ENCODE measurements at places on chromosomes 5 and 9.

DNA sequence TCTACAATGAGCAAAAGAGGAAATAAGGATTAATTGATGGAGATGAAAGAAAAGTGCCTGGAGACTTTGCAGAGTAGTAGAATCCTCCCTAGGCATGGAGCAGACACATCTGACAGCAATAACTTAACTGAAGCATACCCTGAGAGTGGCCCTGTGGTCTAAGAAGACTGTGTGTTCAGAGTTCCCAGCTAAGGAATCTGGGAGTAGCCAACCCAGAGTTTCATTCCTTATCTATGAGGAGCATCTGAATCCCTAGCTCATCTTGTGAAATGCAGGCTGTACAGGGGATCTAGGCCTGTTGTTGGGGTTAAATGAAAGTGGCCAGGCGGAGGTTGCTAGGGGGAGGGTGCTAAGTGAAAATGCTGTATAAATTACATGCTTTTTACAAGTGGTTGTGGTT lies 233.1 kb upstream of the FBXL7 start:
- DNase-seq = no peak

DNA sequence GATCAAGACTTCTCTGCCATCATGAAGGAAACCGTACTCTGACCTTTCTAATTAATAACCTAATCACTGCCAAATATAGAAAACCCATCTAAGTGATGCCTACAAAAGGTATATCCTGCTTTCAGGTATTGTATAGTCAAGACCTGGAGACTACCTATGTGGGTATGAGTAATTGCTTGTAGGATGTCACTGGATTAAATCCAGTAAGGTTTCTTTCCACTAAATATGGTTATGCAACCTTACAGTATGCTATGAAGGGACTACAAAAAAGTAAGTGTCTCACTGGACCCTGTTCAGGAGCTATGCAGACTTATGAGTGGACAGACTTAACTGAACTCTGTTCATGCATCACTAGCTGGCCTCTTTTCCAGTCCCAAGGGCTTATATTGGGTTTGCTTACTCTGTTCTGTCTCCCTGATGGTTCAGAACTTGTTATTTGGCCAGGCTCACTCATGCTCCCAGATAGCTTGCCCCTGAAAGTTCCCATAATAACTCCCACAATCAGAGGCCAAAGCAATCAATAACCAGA lies 51.1 kb downstream of the PDE6A start:
- DNase-seq = no peak

- no peak for DNase-seq
Observed at GRCh38 chr9:90953805-90954204, 152.2 kb downstream of the SYK start.

- DNase-seq = no peak
Observed at GRCh38 chr9:16682273-16682672, 188.2 kb downstream of the BNC2 start.

DNA sequence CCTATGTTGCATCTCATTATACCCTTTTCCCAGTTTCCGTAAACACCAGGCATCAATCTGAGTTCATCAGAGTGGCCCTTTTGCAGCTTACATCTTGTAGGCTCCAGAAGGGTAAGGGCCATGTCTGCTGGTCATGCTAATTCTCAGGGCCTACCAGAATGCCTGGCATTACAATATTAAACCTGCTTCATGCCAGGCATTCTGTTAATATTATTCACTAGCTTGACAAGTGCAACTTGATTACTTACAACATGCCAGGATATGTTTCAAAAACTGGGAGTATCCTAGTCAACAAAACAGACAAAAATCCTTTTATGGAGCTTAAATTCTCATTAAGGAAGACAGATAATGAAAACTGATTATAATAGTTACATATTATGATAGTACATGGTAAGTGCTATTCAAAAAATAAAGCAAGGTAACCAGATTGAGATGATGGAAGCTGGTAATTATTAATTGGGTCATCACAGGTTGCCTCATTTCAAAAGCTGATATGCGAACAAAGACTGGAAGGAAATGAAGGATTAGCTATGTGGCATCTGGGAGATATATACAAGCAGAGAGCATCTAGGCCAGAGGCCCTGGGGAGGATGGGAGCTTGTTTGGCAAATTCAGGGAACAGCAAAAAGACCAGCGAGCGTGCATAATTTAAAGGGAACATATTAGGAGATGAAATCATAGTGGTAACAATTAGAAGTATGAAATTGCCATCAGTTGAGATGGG lies 406.3 kb downstream of the DMRT2 start:
- DNase-seq = no peak

DNA sequence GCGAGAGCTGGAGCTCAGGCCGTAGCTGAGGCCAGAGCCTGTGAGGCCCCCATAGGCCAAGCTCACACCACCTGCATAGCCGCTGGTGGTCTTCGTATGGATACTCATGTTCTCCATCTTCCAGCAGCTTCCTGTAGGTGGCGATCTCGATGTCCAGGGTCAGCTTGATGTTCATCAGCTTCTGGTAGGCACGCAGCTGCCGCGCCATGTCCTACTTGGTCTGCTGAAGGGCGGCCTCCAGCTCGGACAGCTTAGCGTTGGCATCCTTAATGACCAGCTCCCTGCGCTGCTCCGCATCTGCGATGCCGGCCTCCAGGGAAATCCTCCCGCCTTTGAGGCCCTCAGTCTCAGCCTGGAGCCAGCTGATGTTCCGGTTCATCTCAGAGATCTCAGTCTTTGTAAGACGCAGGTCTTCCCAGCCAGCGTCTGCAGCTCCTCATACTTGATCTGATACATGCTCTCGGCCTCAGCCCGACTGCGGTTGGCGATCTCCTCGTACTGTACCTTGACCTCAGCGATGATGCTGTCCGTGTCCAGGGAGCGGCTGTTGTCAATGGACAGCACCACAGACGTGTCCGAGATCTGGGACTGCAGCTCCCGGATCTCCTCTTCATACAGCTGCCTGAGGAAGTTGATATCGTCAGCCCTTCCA lies 172.1 kb downstream of the PPP2R2B start:
- DNase-seq = peak; percentile 28

- DNase-seq = peak; percentile 86
Observed at GRCh38 chr9:133581513-133582343, 27.5 kb downstream of the FAM163B start.

DNA sequence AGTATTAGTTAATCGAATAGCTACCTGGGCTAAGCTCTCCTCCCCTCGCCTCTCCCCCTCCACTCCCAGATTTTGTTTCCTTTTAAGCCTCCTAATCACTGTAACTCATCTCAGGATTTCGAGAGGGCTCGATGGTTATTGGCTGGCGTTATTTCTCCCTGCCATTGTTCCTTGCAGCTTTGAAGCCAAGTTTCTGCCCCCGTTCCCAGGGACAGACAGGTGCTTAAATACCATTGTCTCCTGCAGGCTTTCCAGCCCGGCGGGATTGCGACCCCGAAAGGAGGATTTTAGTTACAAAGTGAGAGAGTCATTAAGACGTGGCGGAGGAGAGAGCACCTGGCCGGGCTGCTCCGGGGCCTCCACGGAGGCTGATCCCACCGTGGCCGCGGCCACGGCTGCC lies 46.2 kb downstream of the ASS1 start:
- no peak for DNase-seq

All from BE2C (cell line).